GM18507 (cell line): ENCODE measurements at places on chromosomes 12 and 14.

- DNase-seq, result no peak
Measured at GRCh38 chr14:21537090-21537424, 10.9 kb upstream of the SALL2 start.

DNA sequence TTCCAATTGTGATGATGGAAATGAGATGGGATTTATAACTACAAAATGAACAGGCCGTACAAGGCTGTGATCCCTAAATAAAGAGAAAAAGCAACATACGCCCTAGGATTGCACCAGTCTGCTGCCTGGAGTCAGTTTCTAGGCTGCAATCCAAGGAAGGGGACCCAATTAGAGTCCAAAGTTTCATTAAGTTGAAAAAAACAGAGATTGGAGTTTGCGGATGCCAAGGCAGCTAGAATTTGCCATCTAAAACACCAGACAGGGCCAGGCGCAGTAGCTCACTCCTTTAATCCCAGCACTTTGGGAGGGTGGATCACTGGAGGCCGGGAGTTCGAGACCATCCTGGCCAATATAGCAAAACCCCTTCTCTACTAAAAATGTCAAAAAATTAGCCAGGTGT is 661.0 kb downstream of the RPS29 start:
- DNase-seq, result no peak

GRCh38 chr12:9634177-9634803 is 26.6 kb upstream of the KLRB1 start:
- DNase-seq, result peak; percentile 35

DNA sequence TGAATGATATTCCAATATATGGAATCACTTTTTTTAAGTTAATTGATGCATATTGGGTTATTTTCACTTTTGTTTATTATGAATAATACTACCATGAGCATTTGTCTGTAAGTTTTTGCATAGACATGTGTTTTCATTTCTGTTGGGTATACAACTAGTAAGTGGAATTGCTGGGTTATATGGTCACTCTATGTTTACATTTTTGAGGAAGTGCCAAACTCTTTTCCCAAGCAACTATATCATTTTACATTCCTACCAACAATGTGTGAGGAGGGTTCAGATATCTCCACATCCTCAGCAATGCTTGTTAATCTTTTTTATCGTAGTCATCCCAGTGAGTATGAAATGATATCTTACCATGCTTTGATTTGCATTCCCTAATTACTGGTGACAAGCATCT is 64.0 kb downstream of the MON2 start:
- DNase-seq, result no peak

GRCh38 chr14:102941419-102942011 is 19.1 kb downstream of the AMN start:
- DNase-seq, result no peak

- DNase-seq, result no peak
Measured at GRCh38 chr14:87623616-87624015, 369.4 kb downstream of the GALC start.

DNA sequence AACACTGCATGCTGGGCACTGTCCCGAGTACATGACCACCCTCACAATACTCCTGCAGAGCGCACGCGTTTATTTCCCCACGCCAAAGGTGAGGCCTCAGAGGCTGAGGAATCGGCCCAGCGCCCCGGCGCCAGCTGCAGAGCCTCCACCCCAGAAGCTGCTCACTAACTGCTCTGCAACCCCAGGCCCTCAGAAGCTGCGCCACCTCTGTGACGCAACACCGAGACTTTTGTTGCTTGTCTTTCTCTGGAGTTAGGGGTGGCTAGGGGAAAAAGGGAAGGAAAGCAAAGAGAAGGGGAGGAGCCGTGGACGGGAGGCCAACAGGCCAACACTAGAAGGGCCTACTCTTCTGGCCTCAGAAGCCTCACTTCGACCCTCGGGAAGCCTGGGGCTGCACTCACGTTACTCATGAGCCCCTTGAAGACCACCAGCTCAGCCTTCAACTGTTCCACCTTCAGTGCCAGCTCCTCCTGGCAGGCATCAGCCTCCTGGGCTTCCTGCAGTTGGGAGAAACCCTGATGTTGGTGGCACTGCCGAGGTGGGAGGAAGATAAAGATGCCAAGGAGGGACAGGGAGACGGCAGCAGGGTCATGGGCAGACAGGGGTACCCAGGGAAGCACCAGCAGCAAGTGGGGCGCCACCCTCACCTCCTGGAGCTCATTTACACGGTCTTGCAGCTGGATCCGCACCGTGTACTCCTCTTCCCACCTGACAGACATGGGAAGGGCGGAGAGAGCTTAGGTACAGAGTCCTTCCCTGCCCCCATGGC is 5.4 kb downstream of the IFFO1 start:
- DNase-seq, result no peak

DNA sequence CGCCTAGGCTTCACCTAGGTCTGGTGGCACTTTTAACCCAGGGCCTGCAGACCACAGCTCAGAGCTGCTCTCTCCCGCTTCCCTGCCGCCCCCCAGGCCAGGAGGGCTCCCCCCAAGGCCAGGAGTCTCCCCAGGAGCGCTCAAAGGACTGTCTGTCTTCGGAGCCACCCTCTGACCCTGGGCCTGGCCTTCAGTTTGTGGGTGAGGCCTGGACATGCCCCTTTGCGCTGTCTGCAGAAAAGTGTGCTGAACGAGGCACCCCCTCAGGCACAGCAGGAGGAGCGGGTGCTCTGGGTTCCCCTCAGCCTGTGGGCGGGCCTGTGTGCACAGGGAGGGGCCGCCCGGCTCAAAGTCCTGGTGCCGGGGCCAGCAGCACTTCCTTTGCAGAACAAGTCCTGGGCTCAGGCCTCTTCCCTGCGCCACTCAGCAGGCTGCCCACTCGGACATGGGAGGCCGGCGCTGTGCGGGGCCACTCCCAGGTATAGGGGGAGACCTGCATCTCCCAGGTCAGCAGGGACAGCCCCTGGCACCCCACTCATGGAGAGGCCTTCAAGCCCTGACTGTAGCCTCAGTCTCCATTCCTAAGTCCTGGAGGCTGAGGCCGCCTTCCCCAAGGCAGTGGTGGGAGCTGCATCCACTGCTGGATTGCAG is 14.3 kb downstream of the DEGS2 start:
- no peak for DNase-seq

GRCh38 chr14:31122098-31122611 is 85.4 kb downstream of the HECTD1 start:
- DNase-seq, result no peak

DNA sequence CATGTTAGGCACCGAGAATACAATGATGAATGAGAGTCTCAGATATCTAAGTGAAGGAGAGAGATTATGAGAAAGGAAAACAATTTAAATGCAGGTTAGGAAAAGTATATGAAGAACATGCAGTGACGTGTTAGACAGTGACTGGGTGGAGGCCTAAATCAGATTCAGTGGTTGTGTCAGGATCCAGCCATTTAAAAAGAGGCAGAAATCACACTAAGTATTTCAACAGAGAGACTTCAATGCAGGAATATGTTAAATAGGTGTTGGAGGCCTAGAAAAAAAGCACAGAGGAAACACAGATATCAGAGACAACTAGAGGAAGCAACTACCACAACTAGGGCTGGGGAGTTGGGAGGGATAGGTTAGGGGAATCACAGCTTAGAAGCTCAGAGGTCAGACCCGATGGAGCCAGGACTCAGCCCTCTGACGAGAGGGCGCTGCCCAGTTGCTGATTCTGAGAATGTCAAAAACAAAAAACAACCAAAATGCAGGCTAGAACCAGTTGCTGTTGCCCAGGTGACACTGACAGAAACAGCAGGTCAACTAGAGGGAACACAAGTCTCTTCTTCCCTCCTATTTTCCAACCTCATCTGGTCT is 3.0 kb upstream of the GARIN2 start:
- no peak for DNase-seq

DNA sequence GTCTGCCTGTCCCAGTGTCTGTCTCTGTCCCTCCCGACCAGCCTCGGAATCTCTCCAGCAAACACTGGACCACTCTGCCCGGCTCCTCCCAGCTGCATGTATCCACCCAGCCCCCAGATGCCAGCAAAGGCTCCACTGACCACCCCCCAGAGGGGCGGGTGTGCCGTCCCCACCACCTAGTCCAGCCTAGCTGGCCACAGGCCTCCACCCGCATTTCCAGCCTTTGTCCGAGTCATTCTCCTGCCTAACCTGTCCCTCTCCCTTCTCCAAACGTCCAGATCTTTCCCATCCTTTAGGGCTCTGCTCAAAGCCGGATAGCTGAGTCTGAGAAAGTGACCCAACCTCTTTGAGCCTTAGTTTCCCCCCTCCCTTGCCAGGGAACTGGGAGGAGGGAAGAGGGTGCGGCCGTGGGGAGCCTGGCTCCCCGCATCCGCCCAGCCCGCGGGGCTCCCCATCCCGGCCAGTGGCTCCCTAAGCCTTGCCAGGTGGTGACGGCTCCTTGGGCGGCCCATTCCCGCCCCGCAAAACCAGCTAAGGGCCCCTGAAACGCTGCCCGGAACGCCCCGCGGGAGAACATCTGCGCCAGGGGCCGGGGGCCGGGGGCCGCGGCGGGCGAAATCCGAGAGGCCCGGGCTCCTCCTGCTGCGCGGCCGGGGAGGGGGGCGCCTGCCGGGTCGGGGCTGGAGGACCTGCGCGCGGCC is 34.6 kb upstream of the ANKRD9 start:
- no peak for DNase-seq

DNA sequence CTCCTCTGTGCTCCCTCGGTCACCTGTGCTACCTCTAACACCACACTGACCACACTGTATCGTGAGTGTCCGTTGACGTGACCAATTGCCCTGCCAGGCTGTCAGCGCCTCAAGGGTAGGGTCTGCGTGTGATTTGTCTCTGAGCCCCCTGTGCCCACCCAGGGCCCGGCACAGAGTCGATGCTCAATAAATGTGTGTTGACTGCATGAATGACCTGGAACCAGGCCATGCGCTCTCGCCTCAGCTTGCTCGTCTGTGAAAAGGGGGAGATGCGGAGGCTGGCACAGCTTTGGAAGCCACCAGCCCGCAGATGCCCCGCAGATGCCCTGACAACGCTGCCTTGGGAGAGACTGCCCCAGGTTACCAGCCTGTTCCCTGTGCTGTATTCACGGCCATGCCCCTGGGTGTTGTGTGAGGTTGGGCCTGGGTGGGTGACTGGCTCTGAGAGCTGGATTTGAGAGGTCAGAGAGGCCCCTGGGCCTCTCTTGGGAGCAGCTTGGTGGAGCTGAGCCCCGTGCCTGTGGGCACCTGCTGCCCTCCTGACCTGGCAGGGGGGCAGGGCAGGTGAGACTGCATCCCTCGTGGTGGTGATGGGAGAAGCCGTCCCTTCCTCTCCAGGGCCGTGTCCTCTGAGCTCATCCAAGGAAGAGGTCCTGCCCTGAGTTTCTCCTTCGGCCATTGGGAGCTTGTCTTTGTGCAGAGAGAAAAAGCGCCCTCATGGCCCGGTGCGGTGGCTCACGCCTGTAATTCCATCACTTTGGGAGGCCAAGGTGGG is 43.2 kb downstream of the CYP46A1 start:
- DNase-seq, result no peak

DNA sequence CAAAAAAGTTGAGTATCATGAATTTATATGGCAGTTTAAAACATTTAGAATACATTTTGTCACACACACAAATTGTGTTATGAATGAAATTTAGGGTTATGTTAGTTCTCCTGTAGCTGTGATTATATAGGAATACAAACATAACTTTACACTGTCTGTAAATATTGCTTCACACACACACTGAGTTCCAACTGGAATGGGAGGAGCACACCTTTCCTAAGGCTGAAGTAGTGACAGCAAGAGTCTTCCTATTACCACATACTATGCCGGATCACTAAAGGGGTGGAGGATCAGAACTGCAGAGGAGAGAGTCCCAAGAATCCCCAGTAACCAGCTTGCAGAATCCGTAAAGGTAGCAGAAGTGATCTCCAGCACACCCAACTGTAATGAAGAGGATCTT is 63.7 kb downstream of the DNAI7 start:
- DNase-seq, result no peak
